ENCODE measurements at places on chromosomes 11 and 22. TPM values are rescaled to one million over a fixed set of nuclear protein-coding genes. Genes with fewer than 3 reads are reported as not detected.

MS4A10 gene
- total RNA-seq = not detected

XKR3 gene
- not detected for total RNA-seq

DNA sequence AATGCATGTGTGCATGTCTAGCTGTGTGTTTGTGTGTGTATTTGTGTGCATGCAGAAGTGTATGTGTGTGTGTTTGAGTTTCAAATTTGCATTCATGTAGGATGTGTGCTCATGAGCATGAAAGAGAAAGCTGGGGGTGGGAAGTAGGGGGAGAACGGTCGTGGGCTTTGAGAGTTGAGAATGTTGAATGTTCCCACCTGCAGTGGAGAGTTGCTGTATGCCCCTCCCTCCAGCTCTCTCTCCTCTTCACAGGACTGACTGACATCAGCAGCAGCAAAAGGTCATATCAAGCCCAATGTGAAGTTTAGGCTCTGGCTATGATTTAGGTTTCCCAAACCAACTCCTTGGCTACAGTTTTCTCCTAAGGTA, 63.8 kb upstream of the RRAS2 start:
- no peaks in the 10 kb centered on the region for H3K27me3 ChIP-seq
- DNase-seq = no peak
- H3K27ac ChIP-seq = peak overlapping the region; percentile 69
- H3K4me1 ChIP-seq = peaks cover 44% of the 10 kb centered on the region
- no peaks in the 10 kb centered on the region for H3K36me3 ChIP-seq

GRCh38 chr11:131037873-131038272, 121.6 kb upstream of the SNX19 start:
- no peaks in the 10 kb centered on the region for H3K27me3 ChIP-seq
- no peak for DNase-seq
- no peak overlapping the region for H3K4me3 ChIP-seq

ACTN3 gene
- total RNA-seq = 0.18 TPM

MRGPRX3 gene
- total RNA-seq = not detected

DNA sequence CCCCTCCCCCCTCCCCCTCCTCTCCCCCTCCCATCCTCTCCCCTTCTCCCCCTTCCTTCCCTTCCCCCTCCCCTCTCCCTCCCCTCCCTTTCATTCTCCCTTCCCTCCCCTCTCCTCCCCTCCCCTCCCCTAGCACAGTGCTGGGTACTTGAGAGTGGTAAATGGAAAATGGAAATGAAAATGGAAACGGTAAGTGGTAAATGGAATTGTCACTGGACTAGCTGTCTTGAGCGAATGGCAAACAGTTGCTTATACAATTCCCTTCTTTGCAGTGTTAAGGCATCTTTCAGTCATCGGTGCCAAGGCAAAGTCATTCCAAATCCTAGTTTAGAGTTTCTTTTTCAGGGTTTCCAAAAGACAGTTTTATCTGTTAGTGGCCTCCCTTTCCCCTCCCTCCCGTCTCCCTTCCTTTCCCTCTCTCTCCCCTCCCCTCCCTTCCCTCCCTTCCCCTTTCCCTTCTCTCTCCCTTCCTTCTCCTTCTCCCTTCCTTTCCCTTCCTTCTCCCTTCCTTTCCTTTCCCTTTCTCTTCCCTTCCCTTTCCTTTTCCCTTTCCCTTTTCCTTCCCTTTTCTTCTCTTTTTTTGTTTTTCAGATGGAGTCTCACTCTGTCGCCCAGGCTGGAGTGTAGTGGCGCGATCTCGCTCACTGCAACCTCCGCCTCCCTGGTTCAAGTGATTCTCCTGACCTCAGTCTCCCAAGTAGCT, 47.3 kb downstream of the GRAMD1B start:
- no peaks in the 10 kb centered on the region for H3K27me3 ChIP-seq
- peaks cover 27% of the 10 kb centered on the region for H3K4me1 ChIP-seq
- no peak for DNase-seq
- no peak overlapping the region for H3K4me3 ChIP-seq
- H3K27ac ChIP-seq = no peak overlapping the region
- H3K36me3 ChIP-seq = no peaks in the 10 kb centered on the region

GRCh38 chr11:128302425-128303186, 284.8 kb downstream of the ETS1 start:
- no peaks in the 10 kb centered on the region for H3K36me3 ChIP-seq
- H3K4me1 ChIP-seq = no peaks in the 10 kb centered on the region
- H3K4me3 ChIP-seq = no peak overlapping the region
- DNase-seq = no peak
- H3K27ac ChIP-seq = no peak overlapping the region

- no peaks in the 10 kb centered on the region for H3K36me3 ChIP-seq
- peak overlapping the region; percentile 100 for H3K27ac ChIP-seq
- peak; percentile 98 for DNase-seq
- peak overlapping the region; percentile 29 for H3K4me3 ChIP-seq
Measured at GRCh38 chr11:86069408-86070101, 671 bp upstream of the PICALM start.

DNA sequence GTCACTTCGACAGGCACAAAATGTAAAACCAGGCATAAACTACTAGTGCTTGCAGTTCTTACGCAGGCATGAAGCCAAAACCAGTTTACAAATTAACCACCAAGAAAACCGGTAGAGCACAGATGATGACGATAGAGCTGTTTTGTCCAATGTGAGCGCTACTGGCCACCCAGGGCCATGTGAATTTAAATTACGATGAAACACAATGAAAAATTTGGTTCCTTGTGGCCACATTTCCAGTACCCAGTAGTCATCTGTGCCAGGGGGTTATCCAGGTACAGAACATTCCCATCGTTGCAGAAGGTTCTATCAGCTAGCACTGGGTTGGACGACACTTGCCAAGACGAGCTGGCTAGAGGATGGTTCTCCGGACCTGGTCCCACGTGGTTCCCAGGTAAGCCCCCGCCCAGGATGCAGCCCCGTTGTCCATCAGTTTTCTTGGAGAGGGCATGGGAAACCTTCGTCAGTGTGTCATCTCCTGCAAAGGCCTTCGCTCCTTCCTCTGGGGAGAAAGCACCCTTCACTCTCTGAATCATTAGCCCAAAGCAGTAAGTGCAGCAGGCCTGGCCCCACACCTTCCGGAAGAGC, 1.1 kb upstream of the CD81 start:
- no peak overlapping the region for H3K27ac ChIP-seq
- H3K4me3 ChIP-seq = no peak overlapping the region
- no peaks in the 10 kb centered on the region for H3K27me3 ChIP-seq
- no peak for DNase-seq

DNA sequence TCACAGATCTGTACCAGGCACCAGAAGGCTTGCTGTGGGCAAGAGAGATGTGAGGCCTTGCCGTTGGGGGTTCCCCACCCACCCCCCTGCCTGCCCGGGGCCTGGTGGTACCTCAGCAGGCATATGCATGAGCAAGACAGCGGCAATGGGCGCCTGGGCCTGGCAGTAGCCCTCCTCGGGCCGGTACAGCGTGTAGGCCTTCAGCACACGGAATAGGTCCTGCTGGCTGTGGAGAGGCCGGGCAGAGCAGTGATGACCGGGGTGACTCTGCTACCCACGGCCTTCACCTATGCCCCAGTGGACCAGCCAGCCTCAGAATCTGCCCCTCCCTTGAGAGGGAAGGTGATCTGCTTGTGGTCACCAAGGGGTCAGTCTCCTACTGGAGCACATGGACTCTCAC, 5.5 kb upstream of the CASTOR1 start:
- no peak overlapping the region for H3K27ac ChIP-seq
- no peak for DNase-seq
- no peak overlapping the region for H3K4me3 ChIP-seq
- H3K4me1 ChIP-seq = peaks cover 17% of the 10 kb centered on the region
- H3K27me3 ChIP-seq = no peaks in the 10 kb centered on the region

DNA sequence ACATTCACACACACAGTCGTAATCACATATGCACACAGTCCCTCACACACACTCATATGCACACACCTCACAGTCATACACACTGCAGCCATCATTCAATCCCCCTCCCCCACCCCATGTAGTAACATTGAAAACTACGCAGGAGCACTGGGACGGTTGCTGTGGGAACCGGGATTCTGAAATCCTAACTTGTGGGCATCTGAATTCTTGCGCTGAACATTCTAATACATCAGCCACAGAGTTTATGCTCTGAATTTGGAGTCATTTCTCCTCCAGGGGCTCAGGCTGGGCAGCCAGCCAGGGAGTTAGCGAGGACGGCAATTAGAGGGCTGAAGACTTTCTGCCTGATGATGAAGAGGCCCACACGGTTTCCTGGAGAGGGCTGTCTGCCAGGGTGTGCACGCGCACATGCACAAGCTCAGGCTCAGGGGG, 32.7 kb downstream of the CD6 start:
- no peak overlapping the region for H3K4me3 ChIP-seq
- H3K27ac ChIP-seq = no peak overlapping the region
- peaks cover 37% of the 10 kb centered on the region for H3K27me3 ChIP-seq

DNA sequence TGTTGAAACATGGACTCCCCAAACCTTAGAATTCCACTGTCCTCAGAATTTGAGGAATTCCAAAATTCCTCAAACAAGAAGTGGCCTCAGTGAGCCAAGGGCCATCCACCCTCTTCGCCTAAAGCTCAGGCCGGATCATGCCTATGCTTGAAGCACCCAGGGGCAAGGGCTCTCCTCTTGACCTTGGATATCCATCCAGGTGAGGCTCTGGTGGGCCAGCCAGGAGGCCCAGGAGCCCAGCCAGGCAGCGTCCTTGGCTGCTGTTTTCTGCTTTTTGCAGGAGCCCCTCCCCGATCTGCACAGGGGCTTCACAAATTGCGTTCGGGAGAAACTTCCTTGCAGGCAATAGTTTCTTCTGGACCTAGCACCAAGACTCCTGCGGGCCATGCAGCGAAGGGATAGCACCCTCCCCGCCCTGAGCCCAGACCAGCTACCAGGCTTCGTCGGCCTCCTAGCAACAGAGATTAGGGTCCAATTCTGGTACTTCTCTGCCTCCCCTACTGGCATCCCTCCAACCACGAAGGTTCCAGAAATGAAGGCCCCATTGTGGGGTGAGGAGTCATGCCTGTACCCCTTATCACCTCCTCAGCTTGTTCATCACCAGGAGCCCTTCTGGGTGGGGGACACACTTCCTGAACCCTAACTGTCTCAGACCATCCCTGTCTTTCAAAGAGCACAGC, 2.0 kb downstream of the PHLDA2 start:
- DNase-seq = no peak
- H3K36me3 ChIP-seq = no peaks in the 10 kb centered on the region
- no peaks in the 10 kb centered on the region for H3K27me3 ChIP-seq
- peaks cover 14% of the 10 kb centered on the region for H3K4me1 ChIP-seq
- H3K4me3 ChIP-seq = no peak overlapping the region

ZNF215 gene
- 6.0 TPM for total RNA-seq

PRODH gene
- total RNA-seq = not detected

- H3K27me3 ChIP-seq = no peaks in the 10 kb centered on the region
- no peaks in the 10 kb centered on the region for H3K4me1 ChIP-seq
- H3K4me3 ChIP-seq = no peak overlapping the region
Measured at GRCh38 chr22:49244466-49245420, 582.9 kb downstream of the BRD1 start.

DNA sequence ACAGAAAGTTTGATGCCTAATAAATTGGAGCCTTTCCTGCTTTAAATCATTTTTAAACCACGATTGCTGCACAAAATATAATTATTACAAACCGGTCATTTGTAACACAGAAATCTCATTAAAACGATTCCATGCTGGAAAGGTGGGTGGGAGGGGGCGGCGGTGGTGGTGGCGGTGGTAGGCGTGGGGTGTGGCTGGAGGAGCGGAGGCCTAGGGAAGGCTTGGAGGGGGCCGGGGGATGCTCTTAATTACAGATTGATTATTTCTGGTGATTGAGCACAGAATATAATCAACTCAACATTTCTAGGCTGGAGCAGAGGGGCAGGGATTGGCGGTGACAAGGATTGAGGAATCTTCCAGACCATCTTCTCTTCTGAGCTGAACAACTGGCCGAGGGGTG, 157.5 kb downstream of the TRIM29 start:
- no peak overlapping the region for H3K27ac ChIP-seq
- no peaks in the 10 kb centered on the region for H3K4me1 ChIP-seq
- no peak for DNase-seq
- no peaks in the 10 kb centered on the region for H3K36me3 ChIP-seq

SLC17A6 gene
- not detected for total RNA-seq

DNA sequence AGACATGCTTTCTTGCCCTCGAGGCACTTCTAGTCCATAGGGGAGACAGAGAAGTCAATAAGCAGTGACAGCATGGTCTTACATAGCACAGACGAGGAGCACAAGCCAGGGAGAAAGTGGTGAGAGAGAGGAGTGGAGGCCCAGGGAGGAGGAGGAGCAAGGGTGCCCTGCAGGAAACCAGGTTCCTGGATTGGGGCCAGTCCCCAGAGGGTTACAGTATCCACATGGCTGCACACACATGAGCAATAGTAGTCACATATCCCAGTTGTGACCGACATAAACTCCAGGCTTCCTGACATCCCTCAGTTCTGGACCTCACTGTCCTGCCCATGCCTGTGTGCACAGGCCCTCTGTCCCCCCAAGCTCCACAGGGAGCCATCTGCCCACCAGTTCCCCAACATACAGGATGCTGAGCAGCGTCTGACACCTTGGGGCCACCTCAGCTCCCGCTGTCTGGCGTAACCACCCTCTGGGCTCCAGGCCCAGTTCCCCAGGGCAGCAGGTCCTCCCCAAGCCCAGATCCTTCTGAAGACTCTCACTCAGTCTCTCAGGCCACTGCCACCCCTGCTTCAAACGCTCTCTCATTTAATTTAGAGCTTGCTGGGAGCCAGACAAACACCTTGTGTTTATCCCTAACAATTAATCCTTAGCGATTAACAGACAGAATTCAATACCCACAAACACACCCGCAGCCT, 53.7 kb downstream of the DSCAML1 start:
- no peak overlapping the region for H3K4me3 ChIP-seq
- H3K4me1 ChIP-seq = no peaks in the 10 kb centered on the region
- no peaks in the 10 kb centered on the region for H3K27me3 ChIP-seq
- H3K36me3 ChIP-seq = no peaks in the 10 kb centered on the region
- no peak overlapping the region for H3K27ac ChIP-seq

GRCh38 chr11:69292221-69292648, 1.7 kb upstream of the MYEOV start:
- no peak overlapping the region for H3K27ac ChIP-seq
- H3K36me3 ChIP-seq = no peaks in the 10 kb centered on the region
- peaks cover 22% of the 10 kb centered on the region for H3K4me1 ChIP-seq
- H3K4me3 ChIP-seq = no peak overlapping the region
- H3K27me3 ChIP-seq = no peaks in the 10 kb centered on the region

DNA sequence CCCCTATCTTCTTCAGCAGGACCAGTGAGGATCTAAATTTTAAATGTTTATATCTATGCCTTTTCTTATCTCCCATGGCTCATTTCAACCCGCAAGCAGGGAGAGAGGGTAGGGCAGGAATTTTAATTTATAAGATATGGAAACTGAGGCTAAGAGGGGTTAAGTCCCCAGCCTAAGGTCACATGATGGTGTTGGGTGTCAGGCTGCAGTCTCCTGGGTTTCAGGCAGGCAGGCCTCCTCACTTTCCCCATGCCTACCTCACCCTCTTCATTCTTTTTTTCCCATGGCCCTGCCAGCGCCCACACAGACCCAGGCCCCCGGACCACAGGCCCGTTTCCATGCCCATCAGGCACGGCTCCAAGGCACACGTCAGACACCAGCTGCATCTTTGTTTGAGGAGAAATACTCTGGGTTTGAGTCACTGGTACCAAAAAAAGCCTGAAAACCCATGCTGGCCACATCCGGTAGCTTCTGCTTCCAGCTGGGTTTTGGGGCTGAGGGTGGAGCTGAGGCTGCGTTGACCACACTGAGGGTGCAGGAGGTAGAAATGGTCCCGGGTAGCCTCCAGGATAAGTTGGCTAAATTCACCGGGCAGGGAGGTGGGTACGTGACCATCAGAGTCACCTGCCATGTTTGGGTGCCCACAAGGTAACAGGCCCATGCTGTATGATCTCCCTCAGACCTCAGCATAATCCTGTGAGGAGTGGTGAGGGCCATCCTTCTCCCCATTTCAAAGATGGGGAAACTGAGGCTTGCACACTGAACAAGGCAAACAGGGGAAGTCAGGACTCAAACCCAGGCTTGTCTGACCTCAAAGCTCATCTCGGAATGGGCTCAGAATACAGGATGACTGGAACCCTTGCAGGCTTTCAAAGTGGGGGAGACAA, 7.5 kb downstream of the CRYBB1 start:
- H3K4me1 ChIP-seq = no peaks in the 10 kb centered on the region
- H3K4me3 ChIP-seq = no peak overlapping the region
- H3K27ac ChIP-seq = no peak overlapping the region
